Activated CD4-positive, alpha-beta memory T cell treated with anti-CD3 and anti-CD28 coated beads for 36 hours (primary cell): ENCODE measurements at places on chromosomes 12 and 14. TPM values are rescaled to one million over a fixed set of nuclear protein-coding genes. Genes with fewer than 3 reads are reported as not detected.

SOX5 gene
- total RNA-seq, result 0.70 TPM

PLEKHG7 gene
- not detected for total RNA-seq

DNA sequence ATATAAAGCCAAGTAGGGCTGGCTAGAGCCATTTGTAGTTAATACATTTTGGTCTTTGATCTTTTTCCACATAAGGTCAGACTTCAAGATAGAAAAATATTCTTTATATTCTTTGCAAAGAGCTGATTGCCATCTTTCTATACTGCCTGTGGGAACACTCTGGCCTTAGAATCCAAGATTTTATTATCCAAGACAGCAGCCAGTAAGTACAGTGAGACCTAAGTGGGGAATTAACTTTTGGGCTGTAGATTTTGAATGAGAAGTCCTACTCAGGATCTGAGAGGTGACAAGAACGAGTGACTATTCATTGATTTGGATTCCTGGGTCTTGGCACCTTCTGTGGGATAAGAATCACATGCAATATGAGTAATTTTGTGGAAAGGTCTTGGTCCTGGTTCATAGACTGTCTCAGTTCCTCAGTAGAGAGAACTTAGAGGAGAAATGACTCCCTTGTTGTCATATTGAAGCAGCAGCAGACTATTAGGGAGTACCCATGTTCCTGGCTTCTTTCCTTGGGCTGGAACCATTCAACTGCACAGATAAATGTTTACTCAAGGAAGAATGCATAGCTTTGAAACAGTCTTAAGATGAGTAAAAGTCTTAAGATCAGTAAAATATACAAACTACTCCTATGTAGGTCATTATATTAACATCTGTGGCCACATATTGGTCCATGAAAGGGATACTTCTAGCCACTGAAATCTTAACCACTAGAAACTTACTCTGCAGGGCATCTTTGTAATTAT lies 353.8 kb downstream of the RAD51B start:
- no peak for DNase-seq

DENND5B gene
- 0.10 TPM for total RNA-seq

- peak; percentile 47 for DNase-seq
These were observed 5.7 kb upstream of the VTI1B start for GRCh38 chr14:67680121-67680602.

DNA sequence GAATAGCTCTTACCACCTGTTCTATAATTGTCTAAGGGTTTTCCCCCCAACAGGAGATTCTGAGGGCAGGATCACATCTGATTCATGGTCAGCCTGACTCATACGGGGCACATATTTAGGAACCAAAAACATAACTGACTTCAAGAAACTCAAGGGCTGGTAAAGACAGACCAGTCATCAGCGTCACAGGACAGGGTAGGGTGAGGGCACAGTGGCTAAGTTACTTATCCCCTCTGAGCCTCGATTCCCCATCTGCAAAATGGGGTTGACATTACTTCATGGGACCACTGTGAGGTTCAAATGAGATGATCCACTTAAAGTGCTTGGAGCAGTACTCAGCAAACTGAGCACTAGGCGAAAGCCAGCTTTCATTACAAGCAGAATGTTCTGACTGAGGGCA lies 606 bp downstream of the CINP start:
- DNase-seq, result peak; percentile 80

GRCh38 chr12:47282206-47282605 lies 202.4 kb upstream of the AMIGO2 start:
- DNase-seq, result no peak

- no peak for DNase-seq
These were observed 38.9 kb downstream of the SERPINA3 start for GRCh38 chr14:94650806-94651805.

CELA1 gene
- 0.24 TPM for total RNA-seq

- DNase-seq, result peak; percentile 16
These were observed 29.2 kb downstream of the ITPK1 start for GRCh38 chr14:93086441-93087055.

- DNase-seq, result no peak
These were observed 3.5 kb upstream of the BCAT1 start for GRCh38 chr12:24952389-24952788.

DNA sequence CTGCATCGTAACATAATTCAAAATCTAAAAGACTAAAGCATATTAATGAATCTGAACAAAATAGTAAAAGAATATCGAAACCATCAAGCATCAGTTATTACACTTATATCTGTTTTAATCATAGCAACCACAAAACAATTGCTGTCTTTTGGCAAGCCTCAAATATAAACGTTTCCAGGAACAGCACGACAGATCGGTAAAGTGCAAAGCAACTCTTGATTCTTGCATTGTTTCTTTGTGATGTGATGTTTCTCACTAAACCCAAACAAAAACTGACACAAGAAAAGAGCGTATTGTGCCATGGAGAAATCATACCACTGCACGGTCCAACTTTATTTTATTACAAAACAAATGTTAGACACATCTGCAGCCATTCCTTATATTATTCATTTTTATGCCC lies 9.2 kb upstream of the MYF6 start:
- DNase-seq, result no peak

DNA sequence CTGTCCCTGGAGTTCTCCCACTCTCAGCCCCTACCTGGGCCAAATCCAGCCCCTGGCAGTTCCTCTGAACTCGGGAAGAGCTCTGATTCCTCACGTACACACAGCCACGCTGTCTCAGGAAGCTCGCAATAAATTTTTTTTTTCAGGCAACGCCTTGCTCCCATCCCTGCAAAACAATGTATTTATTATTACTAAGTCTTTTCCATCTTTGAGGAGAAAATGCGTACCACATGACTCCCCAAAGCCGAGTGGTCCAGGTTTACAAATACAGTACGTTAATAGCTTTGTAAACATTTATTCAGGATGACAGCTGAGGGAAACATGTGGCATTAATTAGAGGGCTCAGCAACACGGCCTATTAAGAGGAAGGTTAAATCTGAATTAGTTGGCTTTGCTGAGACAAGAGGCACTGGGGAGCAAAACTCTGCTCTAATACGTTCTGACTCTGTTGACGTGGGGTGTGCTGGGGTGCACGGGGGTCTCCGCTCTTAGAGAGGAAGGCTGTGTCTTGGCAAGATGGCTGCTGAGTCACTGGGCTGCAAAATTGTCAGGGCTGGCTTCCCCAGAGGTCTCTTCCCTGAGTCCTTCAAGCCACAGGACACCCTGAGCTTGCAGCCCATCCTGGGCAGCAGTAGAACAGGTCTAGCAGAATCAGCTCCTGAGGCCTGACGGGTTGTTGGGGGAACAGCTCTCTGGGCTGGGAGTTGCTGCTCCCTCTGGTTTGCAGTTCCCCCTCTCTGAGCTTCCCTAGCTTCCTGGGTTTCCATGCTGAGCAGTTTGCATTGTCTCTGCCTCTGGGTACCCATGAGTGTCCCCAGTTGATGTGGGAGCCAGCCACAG lies 185.2 kb upstream of the TBX3 start:
- no peak for DNase-seq

SRRM4 gene
- not detected for total RNA-seq

NKX2-1 gene
- not detected for total RNA-seq

TRIM9 gene
- 0.40 TPM for total RNA-seq

- DNase-seq, result peak; percentile 5
These were observed 43.6 kb upstream of the PPP2R5C start for GRCh38 chr14:101717663-101718490.

- peak; percentile 58 for DNase-seq
These were observed 243.5 kb upstream of the CAND1 start for GRCh38 chr12:67025543-67026114.

COX14 gene
- total RNA-seq, result 46.1 TPM

DNA sequence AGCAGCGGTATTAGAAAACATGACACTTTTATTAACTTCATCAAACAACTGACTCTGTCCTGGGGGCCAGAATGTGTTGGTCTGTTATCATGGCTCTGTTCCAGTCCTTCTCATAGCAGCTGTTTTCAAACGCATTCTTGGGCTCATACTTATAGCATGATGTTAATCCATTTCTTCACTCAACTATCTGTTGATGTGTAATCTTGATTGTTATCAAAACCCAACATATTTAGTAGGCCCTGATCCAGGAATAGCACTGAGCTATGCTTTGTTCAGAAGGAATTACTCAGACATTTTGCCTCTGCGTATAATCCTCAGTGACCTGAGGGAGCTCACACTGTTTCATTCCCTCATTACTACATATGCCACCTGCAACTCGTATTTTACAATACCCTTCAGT lies 315.9 kb downstream of the BMP4 start:
- no peak for DNase-seq

TSHR gene
- total RNA-seq, result not detected

EXOC3L4 gene
- not detected for total RNA-seq

DNA sequence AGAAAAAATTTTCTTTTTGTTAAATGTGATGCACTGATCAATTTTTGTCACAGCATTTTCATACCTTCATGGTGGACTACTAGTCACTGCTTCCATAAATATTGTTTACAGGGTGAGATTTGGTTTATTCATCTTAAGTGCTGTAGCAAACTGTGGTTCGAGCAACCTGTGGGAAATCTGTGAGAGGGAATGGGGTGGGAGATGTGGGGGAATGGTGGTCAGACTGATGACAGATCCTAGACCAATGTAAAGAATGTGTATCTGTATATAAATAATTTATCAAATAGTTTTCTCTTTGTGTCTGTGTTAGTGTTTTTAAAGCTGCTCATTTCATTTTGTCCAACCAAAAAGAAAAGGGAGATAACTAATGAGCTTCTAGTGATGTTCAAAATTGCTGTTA lies 26.7 kb downstream of the CSRP2 start:
- DNase-seq, result no peak

DNA sequence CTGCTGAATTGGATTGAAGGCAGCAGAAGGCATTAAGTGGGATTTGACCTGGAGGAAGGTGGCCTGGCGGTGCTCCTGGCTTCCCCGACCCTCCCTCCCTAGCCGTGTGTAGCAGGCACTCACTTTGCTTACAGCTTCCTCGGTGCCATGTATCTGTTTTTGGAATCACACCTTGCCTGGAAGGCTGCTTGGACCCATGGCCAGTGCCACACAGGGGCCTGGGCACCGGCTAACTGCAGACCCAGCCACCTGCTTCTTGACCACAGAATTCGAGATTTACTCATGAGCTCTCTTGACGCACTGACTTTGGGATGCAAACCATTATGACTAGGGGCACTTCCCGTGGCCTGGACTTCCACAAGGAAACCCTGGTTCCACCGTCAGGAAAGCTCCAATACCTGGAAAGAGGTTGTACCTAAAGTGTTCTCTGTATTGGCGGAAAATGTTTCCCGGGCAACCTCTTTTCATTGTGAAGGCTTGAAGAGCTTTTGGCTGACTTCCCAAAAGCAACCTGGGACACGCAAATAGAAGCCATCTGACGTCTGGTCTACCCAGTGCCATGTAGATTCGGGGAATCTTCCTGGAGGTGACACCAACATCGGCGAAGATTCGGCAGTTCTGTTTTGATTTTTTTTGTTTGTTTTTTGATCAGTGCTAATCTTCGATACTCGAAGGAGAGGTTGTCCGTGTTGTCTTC lies 125.6 kb upstream of the RTL1 start:
- DNase-seq, result no peak

DNA sequence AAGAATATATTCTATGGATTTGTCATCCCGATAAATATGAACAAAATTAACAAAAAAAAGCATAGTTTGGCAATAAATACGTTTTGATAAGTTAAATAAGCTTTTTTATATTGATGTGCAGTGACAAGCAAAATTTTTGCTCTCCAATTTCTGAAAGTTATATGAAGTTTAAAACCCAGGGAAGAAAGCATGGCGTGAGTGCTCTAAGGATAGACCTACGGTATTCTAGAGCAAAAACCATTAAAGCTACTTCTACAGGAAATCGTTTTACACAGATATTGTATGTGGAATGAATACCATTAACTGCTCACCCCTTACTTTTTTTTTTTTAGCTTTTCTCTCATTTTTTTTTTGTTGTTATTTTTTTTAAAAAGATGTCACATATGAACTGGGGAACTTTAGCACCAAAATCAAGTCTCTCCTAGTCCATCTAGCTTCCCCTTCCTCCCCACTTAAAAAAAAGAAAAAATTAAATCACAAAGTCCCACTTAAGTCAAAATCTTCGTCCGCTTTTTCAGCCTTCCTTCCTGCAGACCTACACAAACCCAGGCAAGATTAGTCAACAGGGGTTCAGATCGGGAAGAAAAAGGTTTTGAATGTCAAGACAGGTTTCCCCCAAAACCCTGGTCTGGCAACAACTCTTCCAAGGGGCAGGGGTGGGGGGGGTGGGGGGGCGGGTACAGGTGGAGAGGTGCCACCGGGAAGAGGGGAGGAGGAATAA lies 4.4 kb downstream of the ZFP36L1 start:
- no peak for DNase-seq

KCNC2 gene
- total RNA-seq, result not detected

DNA sequence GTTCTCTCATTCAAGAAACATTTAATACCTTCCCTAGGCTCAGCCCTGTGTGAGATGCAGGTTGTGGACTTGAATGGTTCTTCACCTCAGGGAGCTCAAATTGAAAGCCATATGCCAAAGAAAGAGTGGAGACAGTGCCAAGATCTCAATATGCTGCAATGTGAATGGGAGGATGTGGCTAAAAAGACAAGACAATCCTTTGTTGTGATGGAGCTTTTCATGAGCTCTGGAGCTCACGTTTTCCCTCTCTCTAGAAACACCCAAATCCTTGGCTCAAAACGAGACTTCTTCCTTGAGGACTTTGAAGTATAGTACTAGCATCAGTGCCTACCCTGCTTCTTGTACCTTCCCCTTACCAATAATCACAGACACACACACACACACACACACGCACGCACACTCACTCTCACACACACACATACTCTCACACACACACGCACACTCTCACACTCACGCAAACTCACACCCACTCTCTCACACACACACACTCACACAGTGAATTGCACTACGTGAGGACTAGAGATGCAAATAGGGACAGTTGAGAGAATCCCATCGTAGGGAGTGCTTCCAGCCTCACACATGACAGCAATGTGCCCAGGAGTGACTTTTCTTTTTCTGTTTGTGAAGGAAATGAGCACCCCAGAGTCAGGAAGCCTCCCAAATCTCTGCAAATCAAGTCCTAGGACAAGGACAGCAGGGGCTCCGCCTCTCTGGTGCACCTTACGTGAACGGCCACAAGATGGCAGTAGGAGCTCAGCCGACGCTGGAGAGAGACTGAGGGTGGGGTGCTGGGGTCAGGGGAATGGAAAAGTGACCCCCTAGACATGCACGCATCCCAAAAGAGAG lies 231.4 kb downstream of the PCNX1 start:
- DNase-seq, result peak; percentile 68
